Stimulated activated CD4-positive, alpha-beta T cell treated with anti-CD3 and anti-CD28 coated beads, Interleukin-1b, Interleukin-23, amount 100 ng/mL, for 48 hours (primary cell): ENCODE measurements at places on chromosomes 7 and 10.

DNA sequence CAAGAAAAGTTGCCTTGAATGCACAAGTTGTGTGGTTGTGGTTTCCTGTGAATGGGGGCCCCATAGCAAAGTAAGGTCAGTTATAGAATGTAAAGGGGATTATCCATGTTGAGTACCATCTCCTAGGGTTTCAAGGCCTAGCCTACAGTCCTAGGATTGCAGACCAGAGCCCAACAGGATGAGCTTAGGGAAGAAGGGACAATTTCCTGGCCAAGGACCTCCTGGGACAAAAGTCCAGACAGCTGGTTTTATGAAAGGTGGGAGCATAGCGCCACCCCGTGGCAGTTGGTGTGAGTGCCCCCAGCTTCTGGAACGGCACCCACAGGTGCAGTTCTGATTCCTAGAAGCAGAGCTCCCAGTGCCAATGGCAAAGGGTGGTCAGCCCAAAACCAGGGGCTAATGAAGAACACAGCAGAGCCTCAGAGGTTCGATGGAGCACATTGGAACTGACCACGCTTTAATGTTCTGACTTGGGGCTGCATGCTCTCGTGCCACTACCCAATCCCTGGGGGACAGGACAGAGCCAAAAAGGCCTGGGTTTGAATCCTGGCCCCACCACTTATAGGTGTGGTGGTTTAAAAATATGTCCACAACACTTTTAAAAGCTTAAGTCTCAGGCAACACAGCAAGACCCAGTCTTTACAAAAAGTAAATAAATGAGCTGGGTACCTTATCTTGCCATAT lies 25.8 kb upstream of the TMEM120A start:
- DNase-seq: peak; percentile 64

- DNase-seq: no peak
These were observed 193.8 kb upstream of the PTER start for GRCh38 chr10:16242859-16243613.

- peak; percentile 8 for DNase-seq
These were observed 40.9 kb upstream of the MTPN start for GRCh38 chr7:136018104-136018503.

GRCh38 chr7:115024276-115024675 lies 102.4 kb downstream of the MDFIC start:
- no peak for DNase-seq

- DNase-seq: no peak
These were observed 107.1 kb downstream of the ABLIM1 start for GRCh38 chr10:114550756-114551635.

- no peak for DNase-seq
These were observed 485 bp downstream of the ALOX5 start for GRCh38 chr10:45374350-45375052.

DNA sequence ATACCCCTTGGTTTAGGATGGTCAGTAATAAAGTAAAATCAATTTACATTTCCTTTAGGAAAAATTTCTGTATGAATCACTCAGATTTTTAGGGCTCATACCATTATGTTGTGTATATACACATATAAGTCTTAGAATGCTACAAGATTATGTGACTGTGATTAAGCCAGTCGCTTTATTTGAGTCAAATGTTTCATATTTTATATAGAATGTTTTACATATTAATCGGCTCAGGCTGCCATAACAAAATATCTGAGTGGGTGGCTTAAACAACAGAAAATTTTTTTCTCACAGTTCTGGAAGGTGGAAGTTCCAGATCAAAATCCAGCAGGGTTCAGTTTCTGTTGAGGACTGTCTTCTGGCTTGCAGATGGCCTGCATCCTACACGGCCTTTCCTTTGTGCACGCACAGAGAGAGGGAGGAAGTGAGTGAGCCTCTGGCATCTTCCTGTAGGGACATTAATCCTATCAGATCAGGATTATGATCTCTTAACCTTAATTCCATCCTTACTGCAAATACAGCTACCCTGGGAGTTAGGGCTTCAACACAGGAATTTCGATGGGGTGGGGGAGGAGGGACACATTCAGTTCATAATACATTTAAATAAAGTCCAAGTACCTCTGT lies 198.0 kb downstream of the PHF14 start:
- DNase-seq: no peak

GRCh38 chr10:127012769-127013152 lies 107.5 kb downstream of the DOCK1 start:
- DNase-seq: no peak

GRCh38 chr10:27680691-27681605 lies 64.7 kb downstream of the MKX start:
- peak; percentile 9 for DNase-seq
